SK-N-SH treated with all-trans-retinoic acid at 6 μM for 48 hours (cell line): ENCODE measurements at places on chromosomes 7 and 10.

GRCh38 chr7:140350056-140350455 is 48.3 kb downstream of the SLC37A3 start:
- ATAC-seq, result no peak

DNA sequence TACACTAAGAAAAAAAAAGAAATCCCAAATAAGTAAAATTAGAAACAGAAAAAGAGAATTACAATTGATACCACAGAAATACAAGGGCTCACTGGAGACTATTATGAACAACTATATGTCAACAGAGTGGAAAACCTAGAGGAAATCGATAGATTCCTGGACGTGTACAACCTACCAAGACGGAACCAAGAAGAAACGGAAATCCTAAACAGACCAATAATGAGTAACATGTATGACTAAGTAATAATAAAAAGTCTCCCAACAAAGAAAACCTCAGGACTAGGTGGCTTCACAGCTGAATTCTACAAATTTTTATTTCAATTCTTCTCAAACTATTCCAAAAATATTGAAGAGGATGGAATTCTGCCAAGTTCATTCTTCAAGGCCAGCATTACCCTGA is 13.9 kb downstream of the DIP2C start:
- no peak for ATAC-seq

- ATAC-seq, result no peak
Observed at GRCh38 chr7:1093916-1094508, 6.1 kb downstream of the GPER1 start.

DNA sequence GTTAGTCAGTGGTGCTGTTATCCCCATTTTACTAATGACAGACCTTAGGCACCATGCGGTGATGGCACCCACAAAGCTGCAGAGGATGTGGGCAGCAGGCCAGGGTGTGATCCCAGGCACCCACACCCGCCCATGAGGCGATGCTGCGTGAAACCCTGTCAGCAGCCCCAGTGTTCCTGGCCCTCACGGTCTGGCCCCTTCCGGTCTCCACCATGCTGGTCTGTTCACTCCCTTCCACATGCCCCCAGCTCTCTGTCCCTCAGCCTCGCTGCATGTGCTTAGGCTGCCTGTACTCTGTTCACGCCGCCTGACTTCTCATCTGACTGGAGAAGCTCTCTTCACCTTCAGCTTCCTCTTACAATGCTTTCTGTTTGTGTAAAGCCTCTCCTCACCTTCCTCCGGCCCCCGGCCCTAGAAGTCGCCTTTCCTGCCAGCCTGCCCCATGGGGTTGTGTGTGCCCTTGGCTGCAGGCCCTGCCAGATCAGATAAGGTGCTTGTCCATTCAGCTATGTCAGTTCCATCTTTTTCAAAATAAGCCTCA is 17.6 kb upstream of the ORAI2 start:
- ATAC-seq, result no peak; the same call in 2 of the 3 replicates

DNA sequence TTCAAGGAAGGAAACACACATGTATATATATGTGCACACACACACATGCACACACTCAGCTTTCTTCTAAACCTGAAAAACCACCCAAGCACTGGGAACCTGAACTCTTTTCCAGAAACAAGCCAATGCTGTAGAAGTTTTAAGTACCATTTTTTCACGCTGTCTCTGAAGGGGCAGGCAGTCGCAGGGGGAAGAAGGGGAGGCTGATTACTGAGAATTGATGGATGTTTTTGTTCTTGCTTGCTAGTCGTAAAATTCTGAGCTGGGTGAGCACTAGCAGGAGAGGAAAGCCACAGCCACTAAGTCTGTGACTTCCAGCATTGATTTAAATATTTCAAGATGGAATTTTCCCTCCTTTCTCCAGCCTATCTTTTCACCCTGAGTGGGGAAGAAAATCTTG is 391.8 kb downstream of the CALN1 start:
- ATAC-seq, result no peak

GRCh38 chr7:16301291-16301690 is 120.0 kb downstream of the CRPPA start:
- ATAC-seq, result no peak

DNA sequence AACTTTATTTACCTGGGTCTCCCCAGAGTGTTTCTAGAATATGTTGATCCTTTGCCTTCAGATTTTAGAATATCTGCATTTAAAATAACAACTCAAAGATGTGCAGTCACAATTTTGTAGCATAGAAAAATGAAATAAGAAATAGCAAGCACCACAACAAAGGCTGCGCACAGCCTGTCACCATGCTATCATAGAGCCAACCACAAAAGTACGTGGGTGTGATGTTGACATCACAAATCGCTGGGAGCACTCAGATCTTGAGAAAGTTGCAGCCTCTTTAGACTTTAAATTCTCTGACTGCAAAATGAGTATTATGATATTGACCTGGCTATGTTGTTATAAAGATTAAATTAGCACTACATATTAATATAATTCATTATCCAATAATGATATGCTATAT is 177.9 kb downstream of the TNS3 start:
- ATAC-seq, result no peak
